ENCODE measurements at places on chromosomes 1 and 21.

DNA sequence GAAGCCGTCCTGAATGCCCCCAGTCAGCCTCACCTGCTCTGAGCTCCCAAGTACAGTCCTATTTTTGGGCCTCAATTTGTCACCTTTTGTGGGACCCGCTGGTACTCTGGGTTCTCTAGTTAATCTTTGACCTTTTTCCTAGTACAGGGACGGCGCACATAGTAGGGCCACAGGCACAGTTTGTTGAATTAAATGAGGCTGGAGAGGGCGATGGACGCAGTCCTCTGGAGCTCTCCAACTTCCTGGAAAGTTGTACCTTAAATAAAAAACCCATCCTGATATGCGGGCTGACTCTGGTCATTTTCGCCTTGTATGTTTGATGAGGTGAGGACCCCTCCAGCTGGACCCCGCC lies 4.8 kb downstream of the FAM110D start:
- DNase-seq = no peak

DNA sequence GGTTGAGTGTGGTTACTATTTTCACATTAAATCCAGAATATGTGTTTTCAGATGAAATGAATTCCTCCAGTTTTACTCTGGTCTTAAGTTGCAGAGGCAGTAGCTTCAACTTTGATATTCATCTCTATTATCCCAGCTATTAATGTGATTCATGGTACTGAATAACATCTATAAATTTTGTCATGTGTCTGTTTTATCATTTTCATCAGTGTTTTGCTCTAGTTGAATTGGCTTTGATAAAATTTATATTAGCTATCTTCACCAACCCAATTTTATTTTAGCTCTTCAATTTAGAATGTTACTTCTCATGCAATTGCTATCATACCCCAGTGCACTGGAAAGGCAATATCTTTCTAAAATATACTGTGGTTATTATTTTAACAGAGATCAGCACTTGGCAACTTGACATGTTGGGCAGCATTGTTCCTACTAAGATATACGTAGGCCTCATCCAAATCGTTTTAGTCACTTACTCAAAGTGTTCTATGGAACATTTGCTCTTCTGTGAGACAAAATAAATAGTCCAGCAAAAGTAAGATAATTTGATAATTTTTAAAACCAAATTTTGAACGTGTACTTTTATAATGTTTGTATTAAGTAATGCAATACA lies 184.3 kb downstream of the NCAM2 start:
- no peak for DNase-seq

GRCh38 chr1:246784621-246785493 lies 60.6 kb downstream of the SCCPDH start:
- DNase-seq = peak; percentile 24

GRCh38 chr21:26070822-26071425 lies 99.6 kb downstream of the APP start:
- peak; percentile 90 for DNase-seq

GRCh38 chr1:94528299-94528698 lies 13.3 kb downstream of the F3 start:
- peak; percentile 37 for DNase-seq

DNA sequence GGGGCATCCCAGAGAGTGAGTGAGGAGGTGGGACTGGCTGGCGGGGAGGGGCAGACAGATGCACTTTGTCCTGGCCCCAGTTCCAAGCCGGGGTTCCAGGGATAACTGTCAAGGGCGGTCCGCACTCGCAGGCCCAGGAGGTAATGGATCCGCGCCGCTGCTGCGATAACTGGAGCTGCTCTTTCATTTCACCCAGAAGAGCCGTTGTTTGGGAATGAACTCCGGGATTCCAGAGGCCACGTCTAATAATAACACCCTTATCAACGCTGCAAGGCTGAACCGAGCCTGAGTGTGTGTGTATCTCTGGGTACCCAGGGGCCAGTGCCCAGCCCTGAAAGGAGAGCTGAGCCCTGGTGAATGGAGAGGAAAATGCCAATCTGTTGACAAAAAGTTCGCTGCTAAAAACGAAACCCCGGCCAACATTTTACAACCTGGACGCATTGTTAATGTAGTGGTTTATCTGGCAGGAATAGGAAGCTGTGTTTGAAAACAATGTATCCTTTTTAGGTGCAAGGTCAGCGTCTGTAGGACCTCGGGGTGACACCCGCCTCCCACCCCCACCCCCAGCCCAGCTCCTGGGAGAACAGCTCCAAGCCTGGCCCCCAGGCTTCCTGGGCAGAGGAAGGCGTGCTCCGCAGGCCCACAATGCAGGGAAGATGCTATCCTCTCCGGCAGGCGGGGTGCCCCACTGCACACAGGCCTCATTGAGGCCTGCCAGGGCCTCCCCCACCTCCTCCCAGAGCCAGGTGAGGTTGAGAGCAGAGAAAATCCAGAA lies 119.7 kb downstream of the PROX1 start:
- no peak for DNase-seq

- DNase-seq = no peak
Observed at GRCh38 chr21:40490408-40490807, 356.6 kb downstream of the DSCAM start.

DNA sequence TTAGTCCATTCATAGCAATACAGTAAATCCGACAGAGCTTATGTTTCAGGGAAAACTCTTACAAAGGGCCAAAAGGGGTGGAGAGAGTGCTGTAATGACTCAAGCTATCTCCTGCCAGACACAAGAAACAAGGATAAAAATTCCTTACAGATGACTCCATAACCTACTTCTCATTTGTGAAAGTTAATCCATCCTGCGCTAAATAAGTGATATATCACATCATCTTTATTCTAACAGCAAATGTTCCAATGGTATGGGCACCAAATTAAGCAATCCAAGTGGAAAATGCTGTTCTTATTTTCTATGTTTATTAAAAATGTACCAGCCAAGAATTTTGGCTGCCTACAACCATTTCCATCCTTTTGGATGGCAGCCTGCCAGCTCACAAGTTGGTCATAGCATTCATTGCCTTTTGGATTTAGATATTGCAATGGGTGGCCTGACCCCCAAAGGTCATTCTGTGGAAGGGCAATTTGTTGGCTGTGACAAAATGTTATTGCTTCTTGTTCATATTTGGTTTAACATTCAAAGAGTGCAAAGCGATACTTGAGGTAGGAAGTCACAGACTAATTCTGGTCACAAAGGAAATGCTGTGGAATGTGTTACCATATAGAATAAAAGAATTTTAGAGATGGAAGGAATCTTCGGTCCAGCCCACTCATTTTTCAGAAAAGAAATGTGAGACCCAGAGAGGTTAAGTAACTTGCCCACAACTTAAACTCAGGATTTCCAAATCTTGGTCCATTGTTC lies 2.8 kb upstream of the ENAH start:
- peak; percentile 91 for DNase-seq

DNA sequence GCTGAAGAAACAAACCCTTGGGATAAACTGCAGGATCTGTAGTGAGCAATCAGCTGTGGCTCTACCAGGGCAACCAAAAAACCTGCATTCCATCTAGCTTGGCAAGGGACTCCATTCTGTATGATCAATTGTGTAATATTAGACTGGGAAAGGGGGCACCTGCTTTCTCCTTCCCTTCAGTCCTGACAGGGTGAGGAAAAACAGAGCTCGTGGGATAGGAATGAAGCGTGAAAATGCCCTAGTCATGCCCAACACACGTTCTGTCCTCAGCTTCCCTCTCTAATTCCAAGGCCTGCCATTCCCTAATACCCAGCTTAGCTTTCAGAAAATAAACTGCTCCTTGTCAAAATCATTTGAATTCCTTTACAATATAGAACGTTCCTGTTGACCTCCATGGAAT lies 442.3 kb downstream of the PLPP3 start:
- DNase-seq = no peak

All from A673 (cell line).